ENCODE measurements at places on chromosomes 1 and 21.
A peak's percentile ranks its signal among the peaks of the same experiment; 100 is the strongest.

GRCh38 chr1:243850452-243851256, 611 bp upstream of the AKT3 start:
- DNase-seq = peak; percentile 86

GRCh38 chr1:76256289-76257223, 182.0 kb downstream of the ST6GALNAC3 start:
- peak; percentile 33 for DNase-seq

GRCh38 chr1:220991959-220992704, 112.9 kb downstream of the HLX start:
- DNase-seq = no peak

DNA sequence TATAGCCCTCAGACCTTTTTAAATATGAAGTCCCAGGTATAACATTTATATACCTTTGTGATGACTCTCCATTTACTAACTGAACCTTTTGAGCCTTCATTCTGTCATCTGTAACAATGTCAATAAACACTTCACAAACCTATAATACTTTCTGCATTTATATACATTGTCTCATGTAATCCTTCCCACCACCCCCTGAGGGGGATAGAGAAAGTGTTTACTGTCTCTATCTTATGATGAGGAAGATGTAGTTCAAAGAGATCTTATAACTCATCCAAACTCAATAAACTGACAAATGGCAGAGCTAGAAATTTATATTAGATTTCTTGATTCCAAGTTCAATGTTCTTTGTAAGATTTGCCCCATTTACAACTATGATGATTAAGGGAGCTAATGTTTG, 48.3 kb upstream of the CR2 start:
- DNase-seq = no peak

GRCh38 chr1:16195518-16195905, 16.9 kb downstream of the ARHGEF19 start:
- DNase-seq = no peak

DNA sequence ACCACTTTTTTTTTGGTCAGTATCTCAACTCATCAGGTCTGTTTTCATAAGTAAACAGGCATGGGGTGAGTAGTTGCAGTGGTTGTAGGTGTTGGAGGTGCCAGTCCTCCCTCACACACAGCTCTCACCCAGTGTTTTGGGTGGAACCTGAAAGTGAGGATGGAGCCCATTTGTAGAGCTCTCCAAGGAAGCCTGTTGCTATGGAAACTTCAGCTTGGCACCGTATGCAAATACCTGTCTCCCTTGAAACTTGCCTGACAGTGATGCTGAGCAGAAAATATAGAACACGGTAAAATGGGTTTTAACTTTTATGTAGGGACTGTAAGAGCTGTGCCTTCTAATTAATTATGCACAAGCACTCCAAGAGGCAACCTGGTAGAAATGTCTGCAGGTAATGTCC, 214.1 kb downstream of the AJAP1 start:
- DNase-seq = no peak

Measured in activated naive CD4-positive, alpha-beta T cell treated with anti-CD3 and anti-CD28 coated beads for 36 hours (primary cell).